ENCODE measurements at places on chromosomes 12 and 14. TPM values are rescaled to one million over a fixed set of nuclear protein-coding genes. Genes with fewer than 3 reads are reported as not detected.

- peaks cover 68% of the 10 kb centered on the region for H3K4me1 ChIP-seq
- peak overlapping the region; percentile 81 for H3K27ac ChIP-seq
- no peaks in the 10 kb centered on the region for H3K27me3 ChIP-seq
- DNase-seq = peak; percentile 50
These were observed 224.0 kb downstream of the KTN1 start for GRCh38 chr14:55803873-55804553.

Gene ADAM21
- 0.14 TPM for total RNA-seq

DNA sequence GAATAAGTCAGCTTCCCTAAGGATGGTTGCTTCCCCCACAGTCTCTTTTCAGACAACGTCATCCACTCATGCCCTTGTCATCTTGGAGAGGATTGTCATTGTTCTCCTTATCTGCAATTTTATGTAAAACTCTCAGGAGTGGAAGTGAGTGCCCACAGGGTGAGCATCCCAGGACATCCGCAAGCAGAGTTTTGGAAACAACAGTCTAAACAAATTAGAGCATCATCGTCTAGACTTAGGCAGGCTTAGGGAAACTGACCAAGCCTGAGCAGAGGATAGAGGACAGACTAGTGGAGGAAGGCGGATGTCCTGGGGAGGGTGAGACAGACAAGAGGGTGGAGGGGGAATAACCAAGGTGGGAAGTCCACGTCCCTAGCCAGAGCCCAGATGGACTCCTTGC lies 63.7 kb upstream of the BDKRB2 start:
- no peaks in the 10 kb centered on the region for H3K36me3 ChIP-seq
- no peaks in the 10 kb centered on the region for H3K4me1 ChIP-seq
- H3K27ac ChIP-seq = no peak overlapping the region

GRCh38 chr12:13044906-13045299 lies 722 bp downstream of the FAM234B start:
- H3K27me3 ChIP-seq = peaks cover 3% of the 10 kb centered on the region
- DNase-seq = no peak
- H3K4me3 ChIP-seq = peak overlapping the region; percentile 80
- peaks cover 3% of the 10 kb centered on the region for H3K36me3 ChIP-seq
- H3K4me1 ChIP-seq = peaks cover 25% of the 10 kb centered on the region
- no peak overlapping the region for H3K27ac ChIP-seq

Gene ANKRD13A
- total RNA-seq = 45.0 TPM

DNA sequence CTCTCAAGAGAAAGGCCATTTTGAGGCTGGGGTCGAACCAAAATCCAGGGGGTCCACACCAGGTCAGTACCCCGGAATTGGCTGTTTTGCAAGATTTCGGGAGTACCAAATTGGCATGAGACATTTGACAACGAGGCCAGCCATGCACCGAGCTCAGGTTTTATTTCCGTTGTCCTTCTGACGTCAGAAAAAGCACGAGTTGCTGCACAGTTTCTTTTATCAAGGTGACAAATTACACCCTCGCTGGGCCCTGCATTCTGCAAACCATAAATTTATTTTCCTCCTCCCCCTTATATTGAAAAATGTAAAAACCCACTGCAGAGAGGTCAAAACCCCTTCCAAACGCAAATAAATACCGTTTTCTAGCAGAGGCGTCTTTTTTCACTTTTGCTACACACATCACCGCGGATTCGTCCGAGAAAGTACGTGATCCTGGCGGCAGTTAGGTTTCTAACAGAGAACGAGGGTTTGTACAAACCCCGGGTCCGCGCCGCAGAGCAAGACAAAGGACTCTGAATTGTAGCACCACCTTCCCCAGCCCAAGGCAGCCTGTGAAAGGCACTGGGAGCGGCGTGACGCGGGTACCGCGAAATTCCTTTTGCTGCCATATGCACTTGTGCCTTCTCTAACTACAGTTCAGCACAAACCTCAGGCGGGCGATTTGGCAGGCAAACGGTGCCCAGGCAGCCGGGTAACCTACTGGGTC lies 1.8 kb downstream of the SLC38A1 start:
- H3K27me3 ChIP-seq = no peaks in the 10 kb centered on the region
- no peak overlapping the region for H3K27ac ChIP-seq
- no peak overlapping the region for H3K4me3 ChIP-seq
- DNase-seq = peak; percentile 76
- H3K36me3 ChIP-seq = peaks cover 13% of the 10 kb centered on the region

Gene PLD4
- not detected for total RNA-seq

GRCh38 chr12:29427964-29428363 lies 47.0 kb upstream of the ERGIC2 start:
- no peaks in the 10 kb centered on the region for H3K36me3 ChIP-seq
- H3K4me1 ChIP-seq = peaks cover 8% of the 10 kb centered on the region
- H3K27ac ChIP-seq = no peak overlapping the region
- DNase-seq = no peak
- peaks cover 8% of the 10 kb centered on the region for H3K27me3 ChIP-seq

Gene HOXC9
- not detected for total RNA-seq

DNA sequence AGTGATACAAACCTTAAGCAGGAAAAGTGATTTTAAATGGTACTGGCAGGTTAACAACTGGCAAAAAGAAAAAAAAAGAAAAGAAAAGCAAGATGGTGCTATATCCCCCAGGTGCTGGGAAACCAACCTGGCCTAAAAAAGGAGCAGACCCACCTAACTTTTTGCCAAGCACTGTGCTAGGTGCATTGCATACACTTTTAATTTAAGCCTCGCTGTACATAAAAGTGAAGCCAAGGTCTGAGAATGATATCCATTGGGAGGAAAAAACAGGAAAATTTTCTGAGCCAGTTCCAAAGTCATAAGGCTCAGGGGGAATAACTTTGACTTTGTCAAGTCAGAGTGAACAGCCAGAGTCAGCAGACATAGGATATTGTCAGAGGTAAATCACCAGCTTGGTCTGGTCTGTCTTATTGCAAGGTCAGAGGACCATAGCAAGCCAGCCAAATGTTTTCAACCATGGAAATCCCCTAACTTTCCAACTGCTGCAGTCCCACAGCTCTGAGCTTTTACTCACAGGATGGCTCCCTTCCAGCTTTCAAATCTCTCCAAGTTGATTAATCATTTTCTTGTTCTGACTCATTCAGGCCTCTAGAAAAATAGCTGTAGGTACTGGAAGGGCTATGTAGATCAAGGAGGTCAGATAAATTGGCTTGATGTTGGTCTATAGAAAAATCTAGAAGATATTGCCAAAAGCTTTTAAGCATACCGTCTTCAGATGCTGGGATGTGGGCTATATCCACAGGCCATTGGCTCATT lies 412.9 kb downstream of the RAD51B start:
- H3K4me1 ChIP-seq = peaks cover 22% of the 10 kb centered on the region
- peaks cover 3% of the 10 kb centered on the region for H3K36me3 ChIP-seq
- H3K27ac ChIP-seq = no peak overlapping the region
- no peaks in the 10 kb centered on the region for H3K27me3 ChIP-seq
- DNase-seq = peak; percentile 64
- no peak overlapping the region for H3K4me3 ChIP-seq

GRCh38 chr14:30988509-30988908 lies 36.9 kb upstream of the AP4S1 start:
- H3K36me3 ChIP-seq = no peaks in the 10 kb centered on the region
- H3K4me1 ChIP-seq = peaks cover 34% of the 10 kb centered on the region
- H3K27ac ChIP-seq = no peak overlapping the region

DNA sequence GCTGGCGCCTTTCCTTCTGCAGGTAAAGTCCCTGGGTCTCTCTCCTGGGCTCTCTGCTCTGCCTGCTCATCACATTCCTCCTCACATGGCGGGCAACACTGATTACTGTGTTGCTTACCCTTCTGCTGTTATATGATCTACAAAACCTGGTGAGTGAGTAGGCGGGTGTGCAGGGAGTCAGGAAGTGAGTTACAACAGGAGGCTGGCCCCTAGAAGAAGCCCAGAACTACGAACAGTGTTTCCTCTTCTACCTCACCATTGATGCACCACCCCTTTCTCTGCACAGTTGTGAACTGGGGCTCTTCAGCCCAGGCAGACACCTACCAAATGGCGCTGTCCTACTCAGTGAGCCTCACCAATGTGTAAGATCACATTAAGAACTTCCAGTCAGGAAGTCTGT lies 4.9 kb upstream of the KLHL33 start:
- DNase-seq = peak; percentile 53
- no peaks in the 10 kb centered on the region for H3K27me3 ChIP-seq
- H3K4me3 ChIP-seq = no peak overlapping the region
- H3K4me1 ChIP-seq = peaks cover 12% of the 10 kb centered on the region
- H3K27ac ChIP-seq = no peak overlapping the region
- no peaks in the 10 kb centered on the region for H3K36me3 ChIP-seq

Gene KRT72
- 0.17 TPM for total RNA-seq

Gene TAC3
- total RNA-seq = not detected

- H3K4me1 ChIP-seq = peaks cover 47% of the 10 kb centered on the region
- H3K4me3 ChIP-seq = no peak overlapping the region
- no peaks in the 10 kb centered on the region for H3K27me3 ChIP-seq
- no peak overlapping the region for H3K27ac ChIP-seq
- no peaks in the 10 kb centered on the region for H3K36me3 ChIP-seq
These were observed 61.3 kb downstream of the DIP2B start for GRCh38 chr12:50566066-50566465.

Gene MVK
- total RNA-seq = 21.2 TPM

- H3K4me1 ChIP-seq = no peaks in the 10 kb centered on the region
- DNase-seq = no peak
- H3K4me3 ChIP-seq = no peak overlapping the region
- H3K27me3 ChIP-seq = no peaks in the 10 kb centered on the region
- H3K36me3 ChIP-seq = peaks cover 5% of the 10 kb centered on the region
These were observed 82.2 kb downstream of the PLEKHG7 start for GRCh38 chr12:92784797-92785562.

GRCh38 chr12:68148261-68148951 lies 11.1 kb downstream of the IFNG start:
- no peaks in the 10 kb centered on the region for H3K36me3 ChIP-seq
- no peak overlapping the region for H3K27ac ChIP-seq
- H3K4me1 ChIP-seq = peaks cover 5% of the 10 kb centered on the region
- H3K4me3 ChIP-seq = no peak overlapping the region
- no peak for DNase-seq

- H3K4me1 ChIP-seq = no peaks in the 10 kb centered on the region
- no peak overlapping the region for H3K27ac ChIP-seq
- no peak for DNase-seq
- no peaks in the 10 kb centered on the region for H3K27me3 ChIP-seq
- H3K36me3 ChIP-seq = no peaks in the 10 kb centered on the region
These were observed 394.4 kb upstream of the STXBP6 start for GRCh38 chr14:25444381-25444780.

DNA sequence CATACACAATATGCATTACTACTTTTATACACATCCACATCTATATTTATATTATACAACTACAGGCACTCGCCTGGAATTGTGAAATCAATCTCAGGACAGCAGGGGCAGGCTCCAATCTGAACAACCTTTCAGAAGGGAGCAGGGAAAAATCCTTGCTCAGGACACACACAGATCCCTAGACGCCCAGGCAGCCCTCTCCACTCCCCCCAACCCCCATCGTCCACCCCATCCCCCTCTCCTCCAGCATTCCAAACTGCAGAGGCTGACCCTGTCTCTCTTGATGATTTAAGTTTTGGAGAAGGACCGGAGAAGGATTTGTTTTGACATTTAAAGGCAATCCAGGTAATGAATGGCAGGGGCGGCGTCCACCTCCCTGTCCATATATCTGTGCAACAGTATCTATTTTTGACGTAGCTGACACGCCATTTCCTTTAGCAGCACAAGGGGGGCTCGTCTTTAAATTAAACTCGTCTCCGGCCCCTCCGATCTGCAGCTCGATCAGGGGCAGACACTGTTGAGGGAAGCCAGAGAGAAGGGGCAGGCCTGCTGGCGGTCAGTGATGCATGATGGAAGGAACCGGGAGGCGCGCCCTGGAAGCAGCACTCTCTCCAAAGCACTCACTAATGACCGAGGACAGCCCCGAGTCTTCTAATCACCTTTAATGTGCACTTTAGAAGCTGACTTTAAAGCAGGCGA lies 95.0 kb upstream of the TBX5 start:
- H3K36me3 ChIP-seq = no peaks in the 10 kb centered on the region
- peaks cover 31% of the 10 kb centered on the region for H3K27me3 ChIP-seq
- no peak for DNase-seq

Gene GPR135
- 0.51 TPM for total RNA-seq

DNA sequence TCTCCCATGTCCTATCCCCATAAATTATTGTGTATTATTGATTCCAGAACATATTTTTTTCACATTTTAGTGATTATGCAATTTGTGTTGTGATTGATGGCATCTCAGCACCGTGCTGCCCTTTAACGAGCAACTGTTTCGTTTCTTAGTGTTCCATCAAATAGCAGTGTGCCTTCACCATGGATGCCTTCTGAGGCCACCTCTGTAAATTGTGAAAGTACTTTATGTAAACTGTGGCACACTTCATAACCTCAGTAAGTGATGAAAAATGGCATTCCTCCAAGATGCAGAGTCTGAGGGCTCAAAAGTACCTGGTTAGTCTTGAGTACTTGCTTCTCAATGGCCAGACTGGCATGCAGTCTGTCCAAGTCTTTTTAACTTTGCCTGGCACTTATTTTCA lies 8.2 kb downstream of the CHST11 start:
- H3K36me3 ChIP-seq = peaks cover 22% of the 10 kb centered on the region
- peaks cover 85% of the 10 kb centered on the region for H3K4me1 ChIP-seq
- DNase-seq = no peak
- H3K27me3 ChIP-seq = no peaks in the 10 kb centered on the region
- peak overlapping the region; percentile 66 for H3K27ac ChIP-seq
- H3K4me3 ChIP-seq = no peak overlapping the region

Gene KRT80
- total RNA-seq = not detected

DNA sequence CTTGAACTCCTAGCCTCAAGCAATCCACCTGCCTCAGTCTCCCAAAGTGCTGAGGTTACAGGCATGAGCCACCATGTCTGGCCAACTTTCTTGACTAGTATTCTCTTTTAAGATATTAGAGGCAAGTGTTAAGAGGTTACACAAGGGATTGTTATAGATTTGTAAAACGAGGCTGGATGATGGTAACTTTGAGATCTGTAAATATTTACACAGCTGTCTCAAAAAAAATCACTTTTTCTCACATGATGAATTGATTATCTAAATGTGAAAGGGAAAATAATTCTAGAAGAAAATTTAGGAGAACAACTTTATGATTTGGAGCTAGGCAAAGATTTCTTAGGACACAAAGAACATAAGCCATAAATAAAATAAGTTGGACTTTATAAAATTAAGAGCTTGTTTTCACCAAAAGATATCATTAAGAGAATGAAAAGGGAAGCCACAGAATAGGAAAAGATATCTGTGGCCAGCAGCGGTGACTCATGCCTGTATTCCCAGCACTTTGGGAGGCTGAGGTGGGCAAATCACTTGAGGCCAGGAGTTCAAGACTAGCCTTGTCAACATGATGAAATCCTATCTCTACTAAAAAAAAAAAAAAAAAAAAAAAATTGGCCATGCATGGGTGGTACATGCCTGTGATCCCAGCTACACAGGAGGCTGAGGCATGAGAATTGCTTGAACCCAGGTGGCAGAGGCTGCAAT lies 77.4 kb downstream of the BBS10 start:
- peaks cover 12% of the 10 kb centered on the region for H3K4me1 ChIP-seq
- H3K27ac ChIP-seq = no peak overlapping the region
- H3K36me3 ChIP-seq = no peaks in the 10 kb centered on the region
- no peak for DNase-seq
- peaks cover 9% of the 10 kb centered on the region for H3K27me3 ChIP-seq
- no peak overlapping the region for H3K4me3 ChIP-seq

- H3K4me3 ChIP-seq = peak overlapping the region; percentile 82
- no peak for DNase-seq
- H3K27me3 ChIP-seq = peaks cover 39% of the 10 kb centered on the region
- peaks cover 5% of the 10 kb centered on the region for H3K36me3 ChIP-seq
- H3K4me1 ChIP-seq = peaks cover 57% of the 10 kb centered on the region
These were observed 10.1 kb downstream of the SHMT2 start for GRCh38 chr12:57239587-57240065.
